ENCODE measurements at places on chromosomes 3 and 15.

GRCh38 chr3:15051531-15051930, 13.6 kb downstream of the MRPS25 start:
- DNase-seq, result no peak

GRCh38 chr15:57914350-57915055, 151.0 kb downstream of the ALDH1A2 start:
- no peak for DNase-seq

DNA sequence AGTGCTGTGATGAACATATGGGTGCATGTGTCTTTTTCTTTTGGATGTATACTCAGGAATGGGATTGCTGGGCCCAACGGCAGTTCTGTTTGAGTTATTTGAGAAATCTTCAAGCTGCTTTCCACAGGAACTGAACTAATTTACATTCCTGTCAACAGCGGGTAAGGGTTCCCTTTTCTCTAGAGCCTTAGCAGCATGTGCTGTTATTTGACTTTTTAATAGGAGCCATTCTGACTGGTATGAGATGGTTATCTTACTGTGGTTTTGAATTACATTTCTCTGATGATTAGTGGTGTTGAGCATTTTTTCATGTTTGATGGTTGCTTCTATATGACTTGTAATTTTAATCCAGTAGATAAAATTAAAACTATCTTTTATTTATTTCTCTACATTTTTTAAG, 1168.6 kb upstream of the ALCAM start:
- DNase-seq, result no peak

- DNase-seq, result no peak
Measured at GRCh38 chr3:8147711-8148110, 353.9 kb upstream of the LMCD1 start.

DNA sequence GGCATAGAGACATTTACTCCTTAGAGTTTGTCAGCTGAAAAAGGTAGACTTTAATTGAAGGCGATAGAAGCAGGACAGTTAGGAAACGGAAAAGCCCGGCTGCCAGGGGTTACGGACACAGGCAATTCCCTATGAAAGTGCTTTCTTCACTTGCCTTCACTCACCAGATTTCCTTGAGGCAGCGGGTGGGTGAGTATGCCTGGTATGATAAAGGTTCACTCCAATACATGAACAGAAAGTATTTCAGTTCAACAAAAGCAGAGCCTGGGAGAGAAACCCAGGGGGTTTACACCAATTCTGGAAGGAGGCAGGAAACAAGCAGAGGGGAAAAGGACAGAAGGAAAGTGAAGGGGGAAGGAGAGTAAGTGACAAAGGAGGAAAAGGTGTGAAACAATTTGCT, 53.9 kb downstream of the QTRT2 start:
- no peak for DNase-seq

DNA sequence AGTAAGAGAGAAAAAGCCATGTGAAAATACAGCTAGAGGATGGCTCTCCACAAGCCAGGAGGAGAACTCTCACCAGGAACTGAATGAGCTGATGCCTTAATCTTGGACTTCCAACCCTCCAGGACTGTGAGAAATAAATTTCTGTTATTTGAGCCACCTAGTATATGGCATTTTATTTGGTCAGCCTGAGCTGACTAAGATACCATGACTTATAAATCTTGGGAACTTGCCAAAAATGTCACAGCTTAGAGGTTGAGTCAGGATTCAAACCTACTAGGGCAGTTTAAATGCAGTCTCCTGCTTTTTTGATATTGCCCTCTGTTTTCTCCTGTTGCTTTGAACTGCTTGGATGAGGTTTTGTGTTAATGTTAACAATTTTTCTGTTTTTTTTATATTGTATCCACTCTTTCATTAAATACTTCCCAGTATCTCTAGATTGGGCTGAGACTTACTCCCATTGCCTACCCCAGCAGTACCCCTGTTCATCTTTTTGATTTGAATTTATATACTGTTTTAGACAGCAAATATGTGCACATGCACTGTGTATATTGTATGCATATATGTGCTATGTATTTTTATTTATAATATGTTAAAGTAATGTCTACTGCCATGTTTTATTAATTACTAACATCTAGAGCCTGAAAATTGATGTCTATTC, 1223.2 kb downstream of the OTOL1 start:
- no peak for DNase-seq

- DNase-seq, result no peak
Measured at GRCh38 chr3:11601446-11602238, 42.1 kb downstream of the VGLL4 start.

- DNase-seq, result no peak
Measured at GRCh38 chr15:63582718-63583426, 14.3 kb upstream of the FBXL22 start.

- no peak for DNase-seq
Measured at GRCh38 chr15:92813485-92813884, 86.6 kb upstream of the CHD2 start.

- no peak for DNase-seq
Measured at GRCh38 chr3:157282261-157283191, 122.6 kb upstream of the CCNL1 start.

DNA sequence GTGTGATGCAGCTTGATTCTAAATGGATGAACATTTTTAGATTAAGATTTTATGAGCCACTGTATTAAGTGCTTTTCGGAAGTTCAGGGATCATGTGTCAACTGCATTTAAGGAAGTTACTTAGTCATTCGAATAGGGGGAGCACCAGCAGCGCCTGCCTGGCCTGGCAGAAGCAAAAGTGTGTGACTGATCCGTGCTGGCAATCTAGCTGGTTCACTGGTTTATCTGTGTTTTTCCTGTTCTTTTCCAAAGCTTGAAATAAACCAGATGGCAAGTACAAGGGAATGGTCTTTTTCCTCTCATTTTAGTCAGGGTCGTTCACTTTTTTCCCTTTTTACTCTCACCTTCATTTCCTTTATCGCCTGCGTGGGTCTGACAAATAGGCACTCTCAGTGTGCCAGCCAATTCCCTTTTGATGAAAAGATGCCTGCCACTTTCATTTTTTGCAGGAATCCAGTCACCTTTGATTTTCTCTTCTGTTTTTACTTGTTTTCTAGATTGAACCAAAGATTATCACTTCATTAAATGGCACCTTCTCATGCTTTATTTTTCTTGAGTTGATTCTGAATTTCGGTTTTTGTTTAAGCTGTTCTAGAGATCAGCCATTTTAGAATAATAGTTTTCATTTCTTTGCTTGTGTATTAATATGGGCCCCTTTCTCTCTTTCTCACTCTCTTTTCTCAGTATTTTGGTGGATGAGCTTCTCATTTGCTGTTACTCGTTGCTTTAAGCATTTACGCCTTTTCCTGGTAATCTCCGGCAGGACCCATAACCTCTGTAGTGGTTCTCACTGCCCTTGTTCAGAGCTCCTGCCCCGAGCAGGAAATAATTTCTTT, 2.8 kb downstream of the ABHD2 start:
- no peak for DNase-seq

DNA sequence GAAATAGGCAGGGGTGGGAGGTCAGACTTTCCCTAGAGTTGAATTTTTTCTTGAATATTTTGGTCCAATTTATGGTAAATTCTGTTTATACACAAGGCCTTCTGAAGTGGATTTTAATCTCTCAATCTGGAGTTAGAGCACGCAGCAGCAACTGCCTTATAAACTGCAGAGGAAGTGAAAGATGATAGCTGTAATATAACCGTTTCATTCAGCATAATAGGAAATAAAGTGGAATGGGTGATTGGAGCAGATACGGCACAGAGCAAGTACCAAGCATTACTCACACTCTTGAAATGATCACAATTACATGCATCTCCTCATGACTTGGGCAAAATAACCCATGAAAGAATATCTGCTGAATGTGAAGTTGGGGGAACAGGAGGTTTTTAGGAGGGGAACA, 106.8 kb downstream of the ARRDC4 start:
- no peak for DNase-seq

- no peak for DNase-seq
Measured at GRCh38 chr3:18097989-18098388, 327.1 kb downstream of the SATB1 start.

- no peak for DNase-seq
Measured at GRCh38 chr15:82126346-82126745, 80.5 kb upstream of the MEX3B start.

GRCh38 chr15:88878720-88879184, 16.6 kb downstream of the HAPLN3 start:
- no peak for DNase-seq

- no peak for DNase-seq
Measured at GRCh38 chr15:22966321-22967083, 13.7 kb downstream of the CYFIP1 start.

- DNase-seq, result no peak
Measured at GRCh38 chr15:94287794-94288246, 56.5 kb downstream of the MCTP2 start.

DNA sequence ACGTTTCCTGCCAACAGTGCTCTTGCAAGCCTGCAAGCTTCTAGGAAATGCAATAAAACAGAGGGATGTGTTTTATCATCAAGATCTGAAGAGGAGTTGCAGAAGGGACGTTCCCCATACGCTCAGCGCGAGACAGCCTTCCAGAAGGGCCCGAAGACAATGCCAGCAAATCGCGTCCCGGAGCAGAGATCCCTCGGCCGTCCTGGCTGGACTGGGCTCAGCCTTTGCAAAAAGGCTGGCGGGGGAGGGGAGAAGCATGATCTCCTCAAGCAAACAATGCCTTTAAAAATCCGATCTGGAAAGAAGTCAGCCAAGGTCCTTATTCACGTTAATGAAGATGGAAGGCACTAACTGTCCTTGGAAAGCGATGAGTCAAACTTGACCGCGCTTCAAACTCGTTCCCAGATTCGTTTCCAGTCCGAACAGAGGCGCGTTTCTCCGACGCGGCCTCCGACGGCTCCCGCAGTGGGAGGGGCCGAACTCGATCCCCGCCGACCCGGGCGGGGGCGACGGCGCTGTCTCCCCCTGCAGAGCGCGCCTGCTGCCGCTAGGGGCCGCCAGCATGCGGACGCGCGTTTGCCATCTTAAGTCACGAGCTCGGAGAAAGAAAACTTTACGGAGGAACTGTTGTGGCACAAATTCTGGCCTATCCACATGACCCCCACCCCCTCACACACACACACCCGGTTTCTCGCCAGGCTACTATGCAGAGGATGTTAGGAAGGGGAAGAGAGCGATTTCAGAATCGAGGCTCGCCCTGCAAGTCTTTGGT, 5.5 kb downstream of the BCL6 start:
- no peak for DNase-seq

DNA sequence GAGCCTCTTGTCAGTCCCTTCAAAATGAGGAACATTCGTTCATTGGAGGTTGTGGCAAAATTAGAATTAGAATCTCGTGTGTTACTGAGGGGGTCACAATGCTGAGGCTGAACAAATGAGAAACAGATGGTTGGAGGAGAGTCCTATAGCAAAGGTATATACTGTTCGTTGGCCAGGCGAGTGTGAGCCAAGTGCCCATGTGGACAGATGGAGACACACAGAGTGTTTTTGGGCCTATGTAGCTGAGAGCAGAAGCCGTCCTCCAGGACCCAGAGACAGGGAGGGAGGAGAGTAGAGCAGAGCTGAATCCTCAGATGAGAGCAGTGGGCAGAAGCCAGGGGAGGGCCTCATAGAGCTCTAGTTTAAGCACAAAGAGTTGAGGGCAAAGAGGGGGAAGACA, 98.9 kb downstream of the NR1D2 start:
- DNase-seq, result no peak

DNA sequence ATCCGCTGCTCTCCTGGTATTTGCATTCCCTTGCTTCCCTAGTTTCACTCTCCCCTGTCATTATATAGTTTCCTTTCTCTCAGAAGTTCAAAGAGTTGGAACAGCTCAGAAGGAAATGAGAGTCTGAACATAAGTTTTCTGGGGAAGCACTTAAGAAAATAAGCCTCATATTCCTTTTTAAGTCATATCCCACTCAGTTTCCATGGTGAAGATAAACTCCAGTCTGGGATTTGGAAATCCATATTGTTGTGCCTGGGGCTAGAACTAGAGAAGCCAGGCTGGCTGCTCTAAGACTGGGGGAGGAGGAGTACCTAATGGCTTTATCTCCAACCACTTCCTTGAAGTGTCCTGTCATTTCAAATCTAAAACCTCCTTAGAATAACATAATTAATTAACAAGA, 134.2 kb upstream of the ALCAM start:
- DNase-seq, result no peak

DNA sequence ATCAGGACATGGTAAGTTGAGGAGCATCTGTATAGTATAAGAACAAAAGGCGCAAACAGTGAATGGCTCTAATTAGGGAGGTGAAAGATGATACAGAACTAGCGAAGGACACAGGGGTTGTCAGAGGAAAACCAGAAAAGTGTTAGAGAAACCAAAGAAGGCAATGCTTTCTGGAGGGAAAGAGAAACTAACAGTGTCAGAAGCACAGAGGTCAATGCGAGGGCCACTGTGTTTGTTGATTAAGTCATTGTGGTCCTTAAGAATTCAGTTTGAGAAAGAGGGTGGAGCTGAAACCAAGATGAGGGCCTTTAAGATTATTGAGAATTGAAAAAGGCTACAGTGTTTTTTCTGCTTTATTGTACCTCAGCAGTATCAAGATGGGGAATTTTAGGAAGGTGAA, 28.8 kb downstream of the ATG7 start:
- DNase-seq, result no peak

GRCh38 chr3:182521339-182521738, 272.0 kb upstream of the ATP11B start:
- DNase-seq, result no peak

DNA sequence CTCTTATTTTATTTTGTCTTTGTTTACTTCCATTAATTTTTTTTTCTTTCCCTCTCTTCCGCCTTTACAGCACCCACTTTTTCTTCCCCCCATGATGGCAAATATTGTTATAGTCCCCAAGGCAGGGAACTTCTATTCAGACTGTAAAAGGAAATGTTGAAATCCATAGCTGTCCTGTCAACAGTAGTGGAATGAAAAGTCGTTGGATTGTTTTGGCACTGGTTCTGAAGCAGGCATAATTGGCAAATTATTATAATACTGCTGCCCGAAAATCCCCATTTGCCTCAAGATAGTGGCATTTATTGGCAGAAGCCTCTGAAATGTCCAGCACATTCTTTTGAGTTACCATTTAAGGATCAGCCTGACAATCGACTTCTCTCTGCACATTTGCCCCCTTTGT, 150.6 kb downstream of the TPRG1 start:
- DNase-seq, result no peak

GRCh38 chr3:141271279-141272030, 39.8 kb downstream of the PXYLP1 start:
- DNase-seq, result no peak

DNA sequence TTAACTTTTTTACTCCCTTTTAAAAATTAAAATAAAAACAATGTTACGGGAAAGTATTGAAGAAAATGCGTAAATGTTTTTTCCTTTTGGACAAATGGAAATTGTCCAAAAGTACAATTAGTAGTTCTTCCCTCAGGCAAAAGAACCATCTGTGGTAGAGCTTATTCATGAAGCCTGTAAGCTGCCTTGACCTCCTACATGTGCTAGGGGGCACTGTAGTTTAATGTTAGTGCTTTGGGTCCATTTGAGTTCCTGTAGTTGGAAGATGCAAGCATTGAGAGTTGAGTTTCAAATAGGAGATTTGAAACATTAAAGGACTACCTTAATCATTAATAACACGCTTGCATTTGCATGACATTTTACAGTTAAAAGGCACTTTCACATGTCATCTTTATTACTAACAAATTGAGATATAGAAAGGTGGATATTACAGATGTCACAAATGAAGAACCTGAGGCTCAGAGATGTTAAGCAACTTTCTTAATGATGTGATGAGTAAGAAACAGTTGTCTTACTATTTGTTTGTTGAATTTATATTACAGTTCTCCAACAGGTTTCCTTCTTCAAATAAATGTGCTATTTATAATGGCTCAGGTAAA, 1.8 kb upstream of the ZNF385D start:
- no peak for DNase-seq

Data from right renal cortex interstitium (tissue), 3 donors.